Activated naive CD8-positive, alpha-beta T cell treated with anti-CD3 and anti-CD28 coated beads for 36 hours (primary cell): ENCODE measurements at places on chromosomes 11 and 22. TPM values are rescaled to one million over a fixed set of nuclear protein-coding genes. Genes with fewer than 3 reads are reported as not detected.

GRCh38 chr22:38415561-38416321, 39.3 kb downstream of the KCNJ4 start:
- DNase-seq, result no peak

GRCh38 chr11:128513915-128514681, 73.3 kb downstream of the ETS1 start:
- DNase-seq, result no peak

- no peak for DNase-seq
These were observed 13.7 kb downstream of the ZBTB16 start for GRCh38 chr11:114073007-114073827.

The ART1 gene
- not detected for total RNA-seq

The SYT8 gene
- not detected for total RNA-seq

DNA sequence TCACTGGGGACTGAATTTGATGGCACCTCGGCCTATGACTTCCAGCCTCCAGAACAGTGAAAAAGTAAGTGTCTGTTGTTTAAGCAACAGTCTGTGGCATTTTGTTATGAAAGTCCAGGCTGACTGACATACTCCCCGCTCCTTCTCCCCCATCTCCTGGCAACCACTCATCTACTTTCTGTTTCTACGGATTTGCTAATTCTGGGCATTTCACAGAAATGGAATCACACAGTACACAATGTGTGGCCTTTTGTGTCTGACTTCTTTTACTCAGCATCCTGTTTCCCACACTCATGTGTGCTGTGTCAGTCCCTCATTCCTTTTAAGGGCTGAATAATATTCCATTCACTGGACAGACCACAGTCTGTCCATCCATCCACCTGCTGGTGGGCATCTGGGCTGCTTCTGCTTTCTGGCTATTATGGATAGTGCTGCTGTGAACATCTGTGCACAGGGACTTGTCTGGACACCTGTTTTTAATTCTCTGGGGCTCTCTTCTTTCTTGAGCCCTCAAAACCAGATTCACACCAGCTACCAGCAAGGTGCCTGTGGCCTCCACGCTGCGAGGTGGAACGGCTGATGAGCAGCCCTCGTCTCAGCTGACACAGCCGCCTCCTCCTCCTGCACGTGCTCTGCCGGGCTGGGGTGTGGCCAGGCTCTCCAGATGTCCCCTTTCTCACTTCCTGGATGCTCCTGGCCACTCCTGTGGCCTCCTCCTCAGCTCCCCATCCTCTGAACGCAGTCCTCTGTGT, 333.1 kb downstream of the CTTN start:
- DNase-seq, result no peak

The SPECC1L gene
- total RNA-seq, result 46.3 TPM

DNA sequence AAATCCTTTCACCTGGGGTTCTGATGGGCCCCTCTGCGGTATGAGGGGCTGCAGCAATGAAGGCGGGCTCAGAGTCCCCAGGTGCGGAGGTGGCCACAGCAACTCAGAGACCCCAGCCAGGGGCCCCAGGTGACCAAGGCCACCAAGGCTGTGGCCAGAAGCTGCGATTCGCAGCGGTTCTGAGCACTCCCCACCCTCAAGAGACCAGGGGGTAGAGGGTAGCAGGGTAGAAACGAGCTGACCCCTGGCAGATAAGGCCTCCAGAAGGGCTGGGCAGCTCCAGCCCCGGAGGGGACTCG, 948 bp downstream of the TNKS1BP1 start:
- DNase-seq, result no peak

DNA sequence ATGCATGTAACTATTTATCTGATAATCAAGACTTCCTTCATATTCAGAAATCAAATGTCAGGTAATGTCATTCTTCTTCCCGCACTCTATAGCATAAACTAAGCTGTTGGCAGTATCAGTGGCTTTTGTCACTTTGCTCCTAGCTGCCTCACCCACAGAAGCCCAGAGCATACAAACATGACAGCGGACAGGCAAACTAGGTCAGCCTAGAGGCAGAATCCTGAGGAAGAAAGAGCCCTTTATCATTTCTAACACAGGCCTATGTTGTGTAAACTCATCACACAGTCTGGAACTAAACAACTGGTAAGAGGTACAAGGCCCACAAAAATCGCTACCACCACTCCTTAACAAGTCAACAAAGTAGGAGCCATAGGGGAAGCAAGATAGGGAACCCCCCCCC, 21.0 kb downstream of the GUCY1A2 start:
- DNase-seq, result no peak

GRCh38 chr11:12274558-12275197, 102.7 kb upstream of the PARVA start:
- no peak for DNase-seq

DNA sequence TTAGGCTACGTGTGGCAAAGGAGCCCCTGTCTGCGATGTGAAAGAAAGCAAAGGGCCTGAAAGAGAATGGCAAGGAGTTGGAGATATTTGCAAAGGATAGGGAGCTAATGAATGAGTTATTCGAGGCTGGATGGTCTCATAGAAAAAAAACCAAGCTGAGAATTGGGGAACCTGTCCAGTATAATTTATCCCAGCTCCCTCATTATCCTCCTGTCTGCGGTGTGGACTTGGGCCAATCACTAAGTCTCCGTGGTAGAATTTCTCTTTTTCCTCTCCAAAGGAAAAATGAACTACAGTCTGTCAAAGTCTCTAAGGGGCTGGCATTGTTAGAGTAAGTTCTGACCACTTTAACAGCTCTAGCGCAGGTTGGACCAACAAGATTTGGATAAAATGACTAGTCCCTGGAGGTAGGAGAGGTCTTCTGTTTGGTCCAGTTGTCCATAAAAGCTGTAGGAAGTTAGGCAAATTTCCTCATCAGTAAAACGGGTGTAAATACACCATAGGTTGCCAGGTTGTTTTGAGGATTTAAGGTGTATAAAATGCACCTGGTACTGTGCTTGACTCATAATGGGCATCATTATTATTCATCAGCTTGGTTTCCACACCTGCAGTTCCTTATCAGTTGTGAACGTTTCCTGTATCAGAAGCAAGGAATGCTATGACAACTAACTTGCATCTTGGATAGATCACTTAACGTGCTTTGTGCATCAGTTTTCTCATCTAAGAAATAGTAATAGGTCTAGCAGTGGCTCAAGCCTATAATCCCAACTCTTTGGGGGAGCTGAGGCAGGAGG, 10.3 kb upstream of the CDON start:
- DNase-seq, result no peak

- no peak for DNase-seq
These were observed 2.5 kb downstream of the ROBO3 start for GRCh38 chr11:124867700-124868099.

DNA sequence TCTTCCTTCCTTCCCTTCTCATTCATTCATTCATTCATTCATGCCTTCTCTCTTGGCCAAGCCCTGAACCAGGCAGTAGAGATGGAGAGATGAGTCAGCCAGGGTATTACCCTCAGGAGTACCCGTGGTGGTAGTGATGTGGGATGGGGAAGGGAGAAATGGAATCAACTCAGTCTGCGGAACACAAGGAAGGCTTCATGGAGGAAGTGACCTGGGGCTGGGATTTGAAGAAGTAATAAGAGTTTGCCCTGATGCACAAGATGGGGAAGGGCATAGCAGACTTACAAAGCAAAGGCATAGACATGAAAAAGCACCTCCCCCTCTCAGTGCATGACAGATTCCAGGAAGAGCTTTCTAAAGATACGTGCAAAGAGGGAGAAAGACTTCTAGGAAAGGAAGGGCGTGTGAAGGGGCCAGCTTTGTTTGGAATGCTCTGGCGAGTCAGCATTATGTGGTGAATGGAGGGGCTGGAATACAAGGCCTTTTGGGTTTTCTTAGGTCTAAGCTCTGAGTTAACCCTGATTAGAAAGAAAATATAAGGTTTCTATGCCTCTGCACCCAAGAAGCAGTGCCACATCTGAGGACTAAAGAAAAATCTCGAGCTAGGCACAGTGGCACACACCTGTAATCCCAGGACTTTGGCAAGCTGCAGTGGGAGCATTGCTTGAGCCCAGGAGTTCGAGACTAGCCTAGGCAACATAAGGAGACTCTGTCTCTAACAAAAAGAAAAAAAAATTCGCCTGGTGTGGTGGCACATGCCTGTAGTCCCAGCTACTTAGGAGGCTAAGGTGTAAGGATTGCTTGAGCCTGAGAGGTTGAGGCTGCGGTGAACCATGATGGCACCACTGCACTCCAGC, 36.4 kb upstream of the ACER3 start:
- no peak for DNase-seq

The PYGM gene
- 1.8 TPM for total RNA-seq

- DNase-seq, result no peak
These were observed 1.0 kb upstream of the EPS8L2 start for GRCh38 chr11:704781-705645.

The MAPK1 gene
- total RNA-seq, result 96.1 TPM

The BTBD18 gene
- not detected for total RNA-seq

DNA sequence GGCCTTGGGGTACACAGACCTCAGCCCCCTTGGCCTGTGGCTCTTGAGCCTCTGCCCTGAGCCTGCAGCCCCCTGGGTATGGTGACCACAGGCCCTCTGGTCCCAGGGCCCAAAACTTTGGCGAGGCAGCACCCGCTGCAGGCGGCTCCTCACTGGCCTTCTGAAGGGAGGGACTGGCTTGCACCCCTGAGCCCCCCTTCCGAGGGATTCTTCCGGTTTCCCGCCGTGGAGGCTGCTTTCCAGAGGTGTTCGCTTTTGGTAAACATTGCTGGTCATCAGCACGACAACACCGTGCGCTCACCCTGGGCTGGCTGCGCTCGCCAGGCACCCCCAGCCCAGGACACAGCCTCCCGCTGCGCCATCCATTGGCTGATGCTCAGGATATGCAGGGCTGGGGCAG, 42.0 kb downstream of the GRAMD4 start:
- no peak for DNase-seq
